ENCODE measurements at places on chromosomes 13 and 19.
A peak's percentile ranks its signal among the peaks of the same experiment; 100 is the strongest.

DNA sequence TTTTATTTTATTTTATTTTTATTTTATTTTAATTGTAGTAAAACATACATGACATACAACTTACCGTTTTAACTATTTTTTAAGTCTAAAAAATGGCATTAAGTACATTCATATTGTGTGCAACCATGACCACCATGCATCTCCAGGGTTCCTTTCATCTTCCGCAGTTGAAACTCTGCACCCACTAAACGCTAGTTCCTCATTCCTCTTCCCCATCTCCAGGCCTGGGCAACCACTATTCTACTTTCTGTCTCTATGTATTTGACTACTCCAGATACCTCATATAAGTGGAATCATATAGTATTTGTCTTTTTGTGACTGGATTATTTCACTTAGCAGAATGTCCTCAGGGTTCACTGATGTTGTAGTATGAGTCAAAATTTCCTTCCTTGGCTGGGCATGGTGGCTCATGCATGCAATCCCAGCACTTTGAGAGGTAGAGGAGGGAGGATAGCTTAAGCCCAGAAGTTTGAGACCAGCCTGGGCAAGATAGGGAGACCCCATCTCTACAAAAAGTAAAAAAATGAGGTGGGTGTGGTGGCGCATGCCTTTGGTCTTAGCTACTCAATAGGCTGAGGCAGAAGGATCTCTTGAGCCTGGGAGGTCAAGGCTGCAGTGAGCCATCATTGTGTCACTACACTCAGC is 55.7 kb upstream of the ZNF507 start:
- no peak for DNase-seq

DNA sequence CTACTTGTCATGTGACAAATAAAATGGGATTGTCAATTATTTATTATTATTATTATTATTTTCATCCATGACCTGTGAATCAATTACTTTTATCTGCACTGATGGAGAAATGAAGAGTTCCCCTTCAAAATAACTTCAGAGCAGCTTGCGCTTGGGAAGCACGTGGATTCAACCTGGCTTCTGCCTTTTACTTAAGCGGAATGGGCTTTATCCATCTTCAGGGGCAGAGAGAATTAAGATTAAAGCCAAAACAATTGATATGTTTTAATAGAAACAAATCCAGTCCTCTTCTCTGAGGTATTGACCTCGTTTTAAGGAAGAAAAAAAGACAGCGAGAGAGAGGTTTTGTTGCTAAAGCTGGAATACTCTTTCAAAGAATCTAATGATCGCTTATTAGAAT is 876 bp downstream of the SACS start:
- no peak for DNase-seq

DNA sequence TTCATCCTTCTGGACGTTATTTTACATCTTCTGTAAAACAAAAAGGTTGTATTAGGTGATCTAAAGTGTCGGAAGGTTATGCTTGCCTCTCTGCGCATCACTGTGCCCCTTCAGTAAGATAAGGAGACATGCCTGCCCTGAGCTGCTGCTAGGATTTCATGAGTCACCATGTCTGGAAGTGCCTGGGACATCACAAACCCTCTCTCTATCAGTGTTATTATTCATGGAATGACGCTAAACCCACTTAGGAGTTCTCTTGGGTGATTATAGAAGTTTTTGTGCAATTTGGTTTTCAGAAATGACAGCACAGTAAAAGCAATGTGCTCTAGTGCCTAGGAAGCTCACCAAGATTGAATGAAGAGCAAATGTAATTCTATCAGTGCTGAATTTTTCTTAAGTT is 617.7 kb downstream of the DCT start:
- DNase-seq, result no peak

- no peak for DNase-seq
Measured at GRCh38 chr13:72295153-72295552, 428.1 kb upstream of the DACH1 start.

DNA sequence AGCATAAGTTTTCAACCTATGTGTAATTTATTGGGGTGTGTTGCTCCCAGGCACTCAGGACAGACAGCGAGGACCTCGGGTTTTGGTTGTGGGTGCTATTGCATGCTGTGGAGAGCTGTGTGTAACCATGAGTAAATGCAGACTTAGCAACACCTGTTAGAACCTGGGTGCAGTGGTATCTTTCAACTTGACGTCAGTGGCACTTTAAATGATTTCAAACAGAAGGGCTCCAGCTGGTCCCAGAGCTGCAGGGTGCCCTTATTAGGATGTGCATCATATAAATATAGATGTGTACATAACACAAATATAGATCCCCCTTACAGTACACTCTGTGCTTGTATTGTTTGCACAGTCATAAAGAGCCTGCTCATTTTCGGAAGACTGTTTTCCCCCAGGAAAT is 228.3 kb upstream of the IRS2 start:
- DNase-seq, result no peak

DNA sequence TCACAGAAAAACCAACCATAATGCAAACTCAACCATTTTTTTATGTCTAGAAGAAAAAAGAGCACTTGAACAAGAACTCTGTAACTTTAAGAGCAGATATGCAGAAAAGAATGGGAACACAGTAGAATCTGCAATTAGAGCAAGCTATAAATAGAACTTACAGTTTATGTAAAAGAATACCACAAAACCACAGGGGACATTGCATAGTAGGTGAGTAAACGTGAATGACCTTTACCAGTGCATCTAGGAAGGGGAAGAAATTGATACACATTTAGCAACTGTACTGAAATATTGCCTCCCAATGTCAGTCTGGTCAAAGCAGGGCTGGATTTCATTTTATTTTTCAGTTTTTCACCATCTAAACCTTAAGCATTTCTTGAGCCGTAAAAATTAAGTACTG is 242.2 kb upstream of the EDNRB start:
- DNase-seq, result no peak

DNA sequence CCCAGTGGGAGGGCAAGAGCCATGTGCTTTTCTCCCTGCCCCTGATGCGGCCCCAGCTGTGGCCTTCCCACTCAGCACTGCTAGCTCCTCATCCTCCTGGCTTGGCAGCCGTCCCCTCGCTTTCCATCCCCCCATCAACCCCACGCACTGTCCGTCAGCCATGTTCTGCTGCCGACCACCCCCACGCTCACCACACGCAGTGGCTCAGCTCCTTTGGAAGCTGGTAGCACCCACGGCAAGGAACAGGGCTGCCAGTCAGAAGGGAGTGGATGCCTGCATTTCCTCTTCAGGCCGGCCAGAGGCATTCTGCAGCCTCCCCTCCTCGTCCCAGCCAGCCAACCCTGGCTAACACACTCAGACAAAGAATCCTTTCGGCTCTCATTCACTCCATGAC is 6.3 kb downstream of the CALM3 start:
- no peak for DNase-seq

- DNase-seq, result no peak
Measured at GRCh38 chr19:28972058-28972852, 240.7 kb downstream of the UQCRFS1 start.

DNA sequence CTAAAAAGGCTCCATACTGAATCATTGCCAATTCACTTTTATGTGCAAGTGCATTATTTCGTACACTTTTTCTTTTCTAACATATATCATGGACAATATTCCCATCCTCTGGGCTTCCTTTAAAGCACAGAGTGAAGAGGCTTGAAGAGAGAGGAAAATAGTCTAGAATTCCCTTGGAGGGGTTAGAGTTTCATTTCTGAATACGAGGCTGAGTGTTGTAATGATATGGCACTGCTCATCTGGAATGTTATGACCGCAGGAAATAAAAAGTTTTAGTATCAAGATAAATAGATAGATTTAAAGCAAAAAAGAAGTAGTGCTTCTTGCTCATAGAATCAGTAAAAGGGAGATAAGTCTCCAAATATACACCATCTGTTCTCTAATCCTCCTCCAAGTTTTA is 412.3 kb upstream of the SLITRK1 start:
- no peak for DNase-seq

GRCh38 chr13:64289702-64290101 is 2874.1 kb upstream of the PCDH20 start:
- no peak for DNase-seq

GRCh38 chr19:48629599-48630295 is 7.4 kb downstream of the DBP start:
- DNase-seq, result no peak

DNA sequence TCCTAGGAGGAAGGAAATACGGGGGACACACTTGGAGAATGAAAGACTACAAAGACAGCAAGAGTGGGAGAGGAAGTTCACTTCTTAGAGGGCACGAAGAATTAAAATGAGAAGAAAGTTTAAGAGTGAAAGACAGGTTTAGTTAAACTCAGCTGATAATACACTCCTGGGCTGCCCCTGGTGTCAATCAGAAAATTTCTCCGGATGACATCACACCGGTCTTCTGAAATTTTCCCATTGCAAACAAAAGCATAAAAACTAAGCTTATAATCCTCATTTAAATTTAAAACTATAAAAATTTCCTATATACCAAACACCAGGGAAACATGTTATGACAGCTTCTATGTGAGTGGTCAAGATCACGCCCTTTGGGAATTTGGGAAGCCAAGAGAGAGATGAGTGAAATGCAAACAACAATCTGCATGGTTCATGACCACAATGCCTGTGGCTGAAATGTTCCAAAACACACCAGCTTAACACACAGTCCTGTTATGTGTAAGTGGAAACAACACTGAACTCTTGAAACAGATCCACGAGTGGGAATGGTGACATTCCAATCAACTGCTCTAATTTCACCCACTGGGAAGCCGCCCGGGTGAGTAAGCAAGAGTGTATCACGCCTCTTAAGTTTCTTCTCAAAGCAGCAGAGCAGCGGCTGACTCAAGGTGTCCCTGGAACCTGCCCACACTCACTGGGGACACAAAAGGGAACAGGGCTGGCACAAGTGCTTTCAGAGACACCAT is 49.0 kb downstream of the BRD4 start:
- no peak for DNase-seq

GRCh38 chr19:41426116-41426841 is 895 bp downstream of the B3GNT8 start:
- DNase-seq, result no peak

DNA sequence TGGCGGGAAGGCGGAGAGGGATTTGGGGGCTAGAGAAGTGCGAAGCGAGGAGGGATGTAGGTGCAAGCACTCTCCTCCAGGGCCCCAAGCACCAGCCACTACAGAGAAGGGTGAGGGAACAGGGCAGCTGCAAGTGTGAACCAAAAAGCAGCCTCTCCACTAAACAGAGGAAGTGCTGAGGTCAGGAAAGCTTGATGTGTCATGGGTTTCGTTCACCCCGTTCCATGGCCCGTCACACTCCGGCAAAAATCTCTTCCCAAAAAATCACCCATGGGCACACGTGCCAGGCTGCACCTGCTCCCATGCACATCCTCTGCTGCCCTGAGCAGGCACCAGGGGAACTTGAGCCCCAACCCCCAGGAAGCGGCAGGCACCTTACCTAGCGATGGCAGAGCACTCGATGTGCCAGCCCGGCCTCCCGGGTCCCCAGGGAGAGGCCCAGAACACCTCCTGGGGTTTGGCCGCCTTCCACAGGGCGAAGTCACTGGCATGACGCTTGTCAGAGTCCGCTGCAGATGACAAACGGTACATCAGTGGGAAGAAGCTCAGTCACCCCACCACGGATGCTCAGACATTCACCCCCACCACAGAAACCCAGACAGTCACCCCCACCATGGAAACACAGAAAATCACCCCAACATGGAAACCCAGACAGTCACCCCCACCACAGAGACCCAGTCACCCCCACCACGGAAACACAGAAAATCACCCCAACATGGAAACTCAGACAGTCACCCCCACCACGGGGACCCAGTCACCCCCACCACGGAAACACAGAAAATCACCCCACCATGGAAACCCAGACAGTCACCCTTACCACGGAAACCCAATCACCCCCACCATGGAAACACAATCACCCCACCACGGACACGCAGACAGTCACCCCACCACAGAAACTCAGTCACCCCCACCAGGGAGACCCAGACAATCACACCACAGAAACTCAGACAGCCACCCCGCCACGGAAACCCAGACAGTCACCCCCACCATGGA is 29.0 kb downstream of the CARS2 start:
- DNase-seq, result no peak

DNA sequence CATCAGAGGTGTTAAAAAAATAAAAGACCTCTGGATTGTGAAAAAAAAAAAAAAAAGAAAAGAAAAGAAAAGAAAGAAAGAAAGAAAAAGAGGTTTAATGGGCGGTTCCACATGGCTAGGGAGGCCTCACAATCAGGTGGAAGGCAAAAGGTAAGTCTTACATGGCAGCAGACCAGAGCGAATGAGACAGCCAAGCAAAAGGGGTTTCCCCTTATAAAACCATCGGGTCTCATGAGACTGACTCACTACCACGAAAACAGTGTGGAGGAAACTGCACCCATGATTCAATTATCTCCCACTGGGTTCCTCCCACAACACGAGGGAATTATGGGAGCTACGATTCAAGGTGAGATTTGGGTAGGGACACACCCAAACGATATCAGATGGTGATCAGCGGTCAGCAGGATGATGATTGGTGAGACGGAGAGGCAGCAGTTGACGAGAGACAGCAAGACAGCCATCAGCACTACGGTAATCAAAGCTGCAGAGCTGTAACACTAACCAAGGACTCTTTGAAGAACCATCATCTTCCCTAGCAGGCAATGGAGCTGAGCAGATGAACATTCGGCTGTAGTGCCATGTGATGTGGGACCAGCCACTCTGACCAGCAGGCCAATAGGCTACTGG is 3.9 kb upstream of the CD209 start:
- DNase-seq, result no peak

GRCh38 chr19:17448131-17448967 is at the start of gene TMEM221:
Gene TMEM221, minus strand, starts transcription at chr19:17448668. Its CDS starts 206 bp downstream, at chr19:17448462.
- no peak for DNase-seq

DNA sequence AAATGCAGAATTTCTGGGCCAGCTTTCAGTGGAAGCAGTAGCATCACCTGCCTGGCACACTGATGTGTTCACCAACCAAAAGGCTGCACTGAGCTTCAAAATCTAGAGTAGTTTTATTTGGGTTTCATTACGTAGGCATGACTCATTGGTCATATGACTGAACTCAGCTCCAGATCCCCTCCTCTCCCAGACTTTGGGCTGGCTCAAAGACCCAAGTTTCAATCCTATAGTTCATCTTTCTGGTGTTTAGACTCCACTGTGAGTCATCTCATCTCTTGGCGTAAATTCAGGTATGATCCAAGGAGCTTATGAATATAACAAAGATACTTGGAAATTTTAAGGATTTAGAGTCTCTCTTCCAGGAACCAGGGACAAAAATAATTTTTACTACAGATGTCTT is 17.7 kb downstream of the ZMYM5 start:
- DNase-seq, result peak; percentile 77

DNA sequence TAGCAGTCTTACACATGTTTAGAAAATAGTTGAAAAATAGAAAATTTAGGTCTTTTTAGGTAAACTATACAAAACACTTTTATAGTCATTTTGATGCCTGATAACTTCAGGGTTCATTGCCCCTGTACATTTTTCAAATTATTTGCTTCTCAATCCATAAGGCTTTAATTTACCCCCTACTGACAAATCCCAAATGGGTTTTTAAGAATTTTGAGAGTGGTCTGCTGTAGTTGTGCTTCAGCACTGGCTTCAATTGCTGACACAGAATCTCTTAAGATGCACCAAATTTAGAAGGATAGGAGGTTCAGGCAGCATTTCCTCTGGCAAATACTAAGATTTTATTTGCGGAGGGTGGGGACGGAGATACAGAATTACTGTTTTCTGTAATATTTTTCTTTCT is 89.4 kb downstream of the PCCA start:
- DNase-seq, result no peak

Measured in HS-5 (cell line).